Renal pelvis (tissue), 12 donors: ENCODE measurements at places on chromosomes 3 and 15. TPM values are rescaled to one million over a fixed set of nuclear protein-coding genes. Genes with fewer than 3 reads are reported as not detected.

DNA sequence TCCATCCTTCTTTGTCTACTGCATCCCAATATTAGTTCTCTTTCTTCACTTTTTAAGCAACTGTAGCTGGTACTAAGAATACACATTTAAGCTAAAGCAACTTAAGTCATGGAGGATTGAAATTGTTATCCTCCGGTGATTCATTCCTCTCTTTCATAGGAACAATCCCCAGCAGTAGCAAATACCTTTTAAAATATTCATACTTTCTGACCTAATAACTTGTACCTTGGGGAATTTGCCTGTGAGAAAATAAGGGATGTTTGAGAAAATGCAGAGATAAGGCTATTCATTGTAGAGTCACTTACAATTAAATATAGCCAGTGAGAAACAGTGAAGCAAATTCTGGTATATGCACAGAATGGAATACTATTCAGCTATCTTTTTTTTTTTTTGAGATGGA, 66.0 kb downstream of the VPS13C start:
- no peak for DNase-seq

- no peak for DNase-seq
Measured at GRCh38 chr15:86877171-86877631, 797.5 kb downstream of the AGBL1 start.

DNA sequence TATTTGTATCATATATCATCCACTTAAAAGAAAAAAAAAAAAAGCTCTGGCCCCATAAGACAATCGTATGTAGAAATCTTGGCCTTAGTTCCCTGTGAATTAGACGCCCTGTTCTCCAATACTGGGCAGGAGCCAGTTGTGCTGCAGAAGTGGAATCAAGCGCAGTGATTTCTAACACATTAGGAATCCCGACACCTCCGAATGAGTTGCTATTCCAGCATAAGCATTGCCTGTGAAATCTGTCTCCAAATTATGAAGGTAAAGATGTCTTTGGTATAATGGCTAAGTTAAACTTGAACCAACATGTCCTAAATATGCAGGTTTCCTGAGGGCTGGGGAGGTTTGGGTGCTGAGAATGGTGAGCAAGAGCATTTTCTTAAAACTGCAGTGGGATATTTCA, 199.4 kb upstream of the ARRDC4 start:
- DNase-seq = no peak

- DNase-seq = no peak
Measured at GRCh38 chr3:28317438-28318022, 31.0 kb upstream of the ZCWPW2 start.

DNA sequence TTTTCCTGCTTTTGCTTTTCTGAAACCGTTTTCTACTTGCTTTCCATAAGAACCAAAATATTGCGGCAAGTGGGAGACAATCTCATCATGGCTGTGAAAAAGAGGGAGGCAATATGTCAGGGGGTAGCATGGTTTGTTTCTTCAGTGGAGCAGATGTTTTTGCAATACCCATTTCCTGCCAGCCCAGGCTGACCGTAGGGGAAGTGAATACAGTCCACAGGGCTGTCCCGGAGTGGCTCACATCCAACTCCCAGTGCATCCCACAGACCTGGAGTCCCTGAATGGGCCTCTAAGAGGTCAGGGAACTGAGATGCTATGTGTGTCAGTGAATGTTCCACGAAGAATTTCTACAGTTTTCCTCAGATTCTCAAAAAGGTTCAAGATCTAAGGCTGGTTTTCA, 69.6 kb downstream of the EPHB1 start:
- no peak for DNase-seq

DNA sequence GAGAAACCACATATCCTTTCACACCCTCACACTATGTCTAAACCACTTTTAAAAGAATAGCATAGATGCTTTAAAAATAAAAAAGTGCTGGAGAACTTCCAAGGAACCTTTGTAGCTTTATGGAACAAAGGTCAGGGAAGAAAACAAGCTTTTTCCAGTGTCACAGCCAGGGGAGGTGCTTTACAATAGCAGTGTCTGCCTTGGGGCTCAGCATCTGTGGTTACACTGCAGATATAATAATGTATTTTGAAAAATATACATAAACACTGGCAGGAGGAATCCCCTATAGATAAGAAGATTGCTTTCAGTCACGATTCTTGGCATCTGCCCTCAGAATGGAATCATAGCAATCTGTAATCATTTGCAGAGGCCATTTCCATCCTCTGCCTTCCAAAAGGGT, 362.4 kb upstream of the LRRC3B start:
- no peak for DNase-seq

The LRRC57 gene
- polyA plus RNA-seq = 24.2 TPM

DNA sequence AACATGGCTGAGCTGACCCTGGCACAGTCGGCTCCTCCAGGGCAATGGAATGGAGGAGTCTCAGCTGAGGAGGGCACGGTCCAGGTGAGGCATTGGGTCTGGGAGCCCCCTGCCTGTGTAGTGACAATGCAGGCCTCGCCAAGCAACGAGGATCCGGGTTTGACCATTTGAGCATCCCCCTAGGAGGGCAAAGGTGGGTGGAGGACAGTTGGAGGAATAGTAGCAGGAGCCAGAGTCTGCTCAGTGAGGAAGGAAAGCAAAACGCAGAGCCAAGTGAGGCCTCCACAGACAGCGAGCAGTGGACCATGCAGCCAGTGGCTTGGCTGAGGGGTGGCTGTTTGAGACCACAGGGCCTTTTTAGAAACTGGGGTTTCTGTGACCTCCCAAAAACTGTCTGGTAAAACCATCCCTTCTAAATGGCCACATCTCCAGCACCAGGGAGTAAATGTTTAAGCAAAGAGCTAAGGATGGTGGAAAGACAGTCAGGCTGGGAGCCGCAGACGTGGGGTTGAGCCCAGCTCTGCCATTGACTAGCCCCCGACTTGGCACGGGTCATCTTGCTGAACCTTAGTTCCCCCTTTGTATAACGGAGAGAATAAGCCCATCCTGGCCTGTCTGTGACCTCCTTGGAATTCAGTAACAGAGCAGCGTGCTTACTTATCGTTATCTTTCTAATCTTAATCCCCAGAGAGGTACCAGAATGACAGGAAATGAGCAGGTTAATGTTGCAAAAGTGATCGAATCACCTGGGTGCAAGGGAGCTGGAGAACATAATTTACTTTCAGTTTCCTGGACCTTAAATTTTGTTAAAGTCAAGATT, 46.8 kb downstream of the CMTM6 start:
- no peak for DNase-seq

DNA sequence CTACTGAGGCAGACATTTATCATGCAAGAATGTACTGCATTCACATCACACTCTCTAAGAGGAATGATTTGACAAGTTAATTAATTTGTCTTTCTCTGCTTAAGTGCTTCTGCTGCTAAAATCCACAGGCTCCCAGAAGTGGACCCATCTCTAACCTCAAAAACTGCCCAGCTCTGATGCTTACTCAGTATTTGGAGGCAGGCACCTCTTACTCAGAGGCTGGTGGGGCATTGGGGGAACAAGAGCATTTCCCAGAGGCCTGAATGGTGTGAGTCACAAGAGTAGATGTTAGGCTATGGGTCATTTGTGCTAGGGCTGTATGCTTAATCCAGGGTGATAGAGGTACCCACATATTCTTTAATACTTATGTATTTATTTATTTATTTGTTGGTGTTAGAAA, 34.4 kb upstream of the HCN4 start:
- DNase-seq = no peak

GRCh38 chr3:186184021-186184420, 75.1 kb upstream of the ETV5 start:
- DNase-seq = no peak

GRCh38 chr3:130342821-130343661, 2.4 kb upstream of the COL6A5 start:
- DNase-seq = no peak

DNA sequence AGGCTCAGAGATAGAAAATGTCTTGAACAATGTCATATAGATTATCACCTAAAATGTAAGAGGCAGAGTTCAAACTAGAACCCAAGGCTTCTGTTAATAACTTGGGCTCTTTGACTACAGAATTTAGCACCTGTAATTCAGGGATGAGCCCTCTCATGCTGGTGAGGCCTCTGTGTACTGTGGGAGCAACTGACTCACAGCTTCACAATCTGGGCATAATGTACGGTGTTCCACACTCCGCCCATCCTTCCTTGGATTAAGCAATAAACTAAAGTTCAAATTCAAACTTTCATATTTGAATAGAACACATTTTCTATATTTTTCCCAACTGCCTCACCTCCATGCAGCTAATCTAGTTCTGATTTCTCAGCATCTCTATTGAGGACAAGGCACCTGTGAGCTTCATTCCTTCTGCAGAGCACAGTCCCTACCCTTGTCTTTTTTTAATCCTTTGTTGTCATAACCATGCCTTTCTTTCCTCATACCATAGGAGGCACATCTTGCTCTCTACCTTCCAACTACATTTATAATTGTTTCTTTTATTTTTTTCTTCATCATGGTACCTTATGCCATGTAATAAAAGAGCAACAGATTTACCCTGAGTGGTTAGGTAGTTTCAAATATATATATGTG, 392.1 kb downstream of the NLGN1 start:
- DNase-seq = no peak

The CD96 gene
- polyA plus RNA-seq = 1.9 TPM

The DVL3 gene
- polyA plus RNA-seq = 81.8 TPM

The GPR149 gene
- not detected for polyA plus RNA-seq

DNA sequence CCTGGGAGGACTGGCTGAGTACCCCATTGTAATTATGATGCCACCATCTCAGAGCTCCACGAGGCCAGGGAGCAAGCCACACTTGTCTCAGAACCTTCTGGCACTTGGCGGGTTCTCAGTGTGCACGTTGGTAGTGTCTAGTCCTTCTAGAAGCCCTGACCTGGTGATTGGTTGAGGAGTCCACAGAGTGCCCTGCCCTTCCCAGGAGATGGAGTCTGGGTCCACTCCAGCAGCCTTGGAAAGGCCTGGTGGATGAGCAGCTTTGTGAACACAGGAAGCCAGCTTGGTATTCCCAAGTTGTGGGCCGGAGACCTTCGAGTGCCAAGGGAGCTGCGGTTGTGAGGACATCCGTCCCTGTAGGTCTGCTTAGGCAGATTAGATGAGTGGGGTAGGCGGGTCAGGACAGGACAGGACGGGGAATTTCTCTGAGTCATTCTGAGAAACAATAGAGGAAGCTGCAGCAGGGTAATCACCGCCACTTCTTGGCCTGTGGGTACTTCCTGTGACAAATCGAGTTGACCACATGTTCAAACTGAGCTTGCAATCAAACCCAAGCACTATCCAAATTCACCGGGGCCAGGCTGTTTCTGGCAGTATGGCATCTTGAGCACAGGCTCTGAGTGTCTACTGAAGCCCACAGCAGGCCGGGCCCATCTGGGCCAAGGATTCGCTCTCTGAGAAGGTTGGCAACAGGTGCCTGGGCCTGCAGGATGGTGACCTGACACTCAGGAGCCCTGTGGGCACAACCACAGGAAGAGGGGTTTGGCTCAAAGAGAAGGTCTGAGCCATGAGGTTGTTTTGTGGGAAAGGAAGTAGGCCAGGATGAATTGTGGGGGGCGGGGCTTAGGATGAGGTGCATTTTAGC, 71.5 kb upstream of the PLXNA1 start:
- no peak for DNase-seq

- DNase-seq = no peak
Measured at GRCh38 chr3:119222391-119222790, 18.3 kb downstream of the B4GALT4 start.

The ATP10A gene
- 3.1 TPM for polyA plus RNA-seq

The ST8SIA2 gene
- polyA plus RNA-seq = 3.9 TPM

GRCh38 chr15:88882785-88883184, 12.6 kb downstream of the HAPLN3 start:
- no peak for DNase-seq

The CHRD gene
- polyA plus RNA-seq = 20.4 TPM

GRCh38 chr3:156674911-156675829, 780 bp downstream of the TIPARP start:
- peak; percentile 56 for DNase-seq

DNA sequence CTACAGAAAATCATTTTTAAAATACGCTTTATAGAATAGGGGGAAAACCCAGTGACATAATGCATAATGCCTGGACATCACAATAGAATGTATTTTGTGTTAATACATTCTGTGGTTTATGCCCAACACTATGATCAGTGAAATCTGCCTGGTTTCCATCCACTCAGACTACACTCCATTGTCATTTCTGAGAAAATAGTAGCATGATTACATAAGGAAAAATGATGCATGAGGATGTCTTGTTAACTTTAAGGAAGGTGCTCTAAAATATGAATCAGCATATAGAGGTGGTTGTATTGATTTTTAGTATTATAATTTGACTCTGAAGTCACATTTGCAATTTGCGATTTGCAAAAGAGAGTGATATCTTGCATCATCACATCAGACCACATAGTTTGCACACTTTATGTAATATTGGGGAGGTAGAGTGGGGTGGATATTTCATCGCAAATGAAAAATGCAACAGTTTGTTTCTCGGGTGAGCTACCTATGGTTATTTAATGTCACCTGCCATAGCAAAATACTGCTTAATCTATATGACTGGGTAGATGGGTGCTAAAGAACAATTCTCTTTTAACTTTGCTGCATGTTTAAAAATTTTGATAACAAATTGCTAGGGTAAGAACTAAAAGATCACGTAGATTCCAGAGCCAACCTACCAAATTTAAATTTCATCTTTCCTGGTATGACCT, 403.9 kb downstream of the IL5RA start:
- no peak for DNase-seq

The CELF6 gene
- polyA plus RNA-seq = 3.5 TPM

- DNase-seq = no peak
Measured at GRCh38 chr15:80161468-80162016, 8.7 kb downstream of the FAH start.

DNA sequence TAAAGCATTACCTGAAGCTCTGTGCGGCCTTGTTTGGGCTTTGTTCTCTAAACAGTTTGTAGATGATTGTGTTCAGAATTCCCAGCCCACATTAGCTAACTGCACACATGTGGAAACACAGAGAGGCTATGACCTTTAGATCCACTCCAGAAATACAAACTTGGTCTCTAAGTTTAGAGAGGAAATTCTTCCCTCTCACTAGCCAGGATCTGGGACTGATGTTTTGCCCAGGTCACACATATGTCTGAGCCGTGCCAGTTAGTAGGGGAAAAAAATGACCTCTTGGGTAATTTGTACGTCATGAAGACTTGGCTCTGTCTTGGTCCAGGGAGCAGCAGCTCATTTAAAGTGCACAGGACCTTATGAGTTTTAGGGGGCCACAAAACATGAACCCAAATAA, 223.1 kb downstream of the RBMS3 start:
- no peak for DNase-seq

The IGDCC3 gene
- 10.6 TPM for polyA plus RNA-seq
